Dorsolateral prefrontal cortex (tissue), 122 donors: ENCODE measurements at places on chromosomes 11 and 22.

DNA sequence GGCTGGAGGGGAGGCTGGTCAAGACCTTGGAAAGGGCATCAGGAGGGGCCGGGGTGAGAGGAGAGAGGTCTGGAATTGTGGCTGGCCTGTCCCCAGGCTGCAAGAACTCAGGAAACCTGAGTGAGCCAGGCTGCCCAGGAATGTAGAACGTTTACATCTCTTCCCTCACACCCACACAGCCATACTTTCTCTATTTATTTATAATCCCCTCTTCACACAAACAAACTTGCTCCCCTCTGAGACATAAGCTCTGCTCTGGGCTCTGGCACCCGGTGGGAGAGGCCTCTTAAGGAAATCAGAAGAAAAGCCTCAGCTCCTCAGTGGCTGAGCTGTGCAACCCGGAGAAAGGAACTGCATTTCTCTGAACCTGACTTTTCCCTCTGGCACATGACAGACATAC lies 5.5 kb downstream of the CHRDL2 start:
- DNase-seq, result no peak

GRCh38 chr11:2741377-2742131 lies 41.8 kb upstream of the KCNQ1OT1 start:
- no peak for DNase-seq

DNA sequence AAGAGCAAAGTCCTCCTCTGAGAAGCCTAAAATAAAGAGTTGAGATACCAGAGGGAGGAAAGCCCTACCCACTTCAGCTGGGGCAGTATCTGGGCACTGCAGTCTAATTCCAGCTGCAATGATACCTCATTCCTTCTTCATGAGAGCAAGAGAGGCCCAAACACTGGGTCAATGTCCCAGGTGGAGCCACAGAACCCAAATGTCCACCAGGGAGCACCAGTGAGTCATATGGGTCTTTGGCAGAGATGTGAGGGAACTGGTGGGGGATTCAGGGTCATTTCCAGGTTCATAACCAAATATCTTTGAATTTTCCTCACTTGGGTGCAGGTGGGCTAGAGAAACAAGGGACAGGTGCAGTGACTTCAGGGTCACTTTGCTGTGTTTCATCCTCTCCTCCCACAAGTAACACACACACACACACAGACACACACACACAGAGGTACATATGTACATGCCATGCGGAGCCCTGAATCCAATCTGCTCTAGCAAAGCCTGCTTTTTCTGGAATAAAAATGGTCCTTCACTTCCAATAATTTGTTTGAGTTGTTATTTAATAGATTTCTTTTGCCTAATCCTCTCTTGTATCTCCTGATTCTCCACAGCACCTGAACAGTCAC lies 585.4 kb downstream of the SOX6 start:
- peak; percentile 35 for DNase-seq

- no peak for DNase-seq
Observed at GRCh38 chr11:116189408-116190170, 583.2 kb downstream of the BUD13 start.

DNA sequence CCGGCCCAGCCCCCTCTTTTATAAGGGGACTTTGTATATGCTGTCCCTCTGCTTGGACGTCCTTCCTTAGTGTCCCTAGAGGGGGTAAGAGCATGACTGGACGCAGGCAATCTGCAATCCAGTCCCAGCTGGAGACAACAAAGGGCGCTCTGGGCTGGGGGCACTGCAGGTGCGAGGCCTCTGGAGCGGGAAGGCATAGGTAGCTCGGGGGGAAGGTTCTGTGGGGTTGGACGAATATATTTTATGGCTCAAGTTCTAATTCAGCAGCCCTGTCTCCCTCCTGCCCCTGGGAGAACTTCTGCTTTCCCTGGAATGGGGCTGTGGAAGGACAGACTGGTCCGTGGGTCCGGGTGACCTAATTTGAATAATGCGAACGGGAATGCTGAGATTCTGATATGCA lies 40.0 kb downstream of the KCNJ4 start:
- DNase-seq, result no peak

- DNase-seq, result no peak
Observed at GRCh38 chr11:119236490-119236889, 30.4 kb downstream of the CBL start.

DNA sequence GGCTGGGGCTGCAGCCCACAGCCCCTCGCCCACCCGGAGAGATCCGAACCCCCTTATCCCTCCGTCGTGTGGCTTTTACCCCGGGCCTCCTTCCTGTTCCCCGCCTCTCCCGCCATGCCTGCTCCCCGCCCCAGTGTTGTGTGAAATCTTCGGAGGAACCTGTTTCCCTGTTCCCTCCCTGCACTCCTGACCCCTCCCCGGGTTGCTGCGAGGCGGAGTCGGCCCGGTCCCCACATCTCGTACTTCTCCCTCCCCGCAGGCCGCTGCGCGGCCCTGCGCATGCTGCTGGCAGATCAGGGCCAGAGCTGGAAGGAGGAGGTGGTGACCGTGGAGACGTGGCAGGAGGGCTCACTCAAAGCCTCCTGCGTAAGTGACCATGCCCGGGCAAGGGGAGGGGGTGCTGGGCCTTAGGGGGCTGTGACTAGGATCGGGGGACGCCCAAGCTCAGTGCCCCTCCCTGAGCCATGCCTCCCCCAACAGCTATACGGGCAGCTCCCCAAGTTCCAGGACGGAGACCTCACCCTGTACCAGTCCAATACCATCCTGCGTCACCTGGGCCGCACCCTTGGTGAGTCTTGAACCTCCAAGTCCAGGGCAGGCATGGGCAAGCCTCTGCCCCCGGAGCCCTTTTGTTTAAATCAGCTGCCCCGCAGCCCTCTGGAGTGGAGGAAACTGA lies 731 bp downstream of the GSTP1 start:
- peak; percentile 65 for DNase-seq

DNA sequence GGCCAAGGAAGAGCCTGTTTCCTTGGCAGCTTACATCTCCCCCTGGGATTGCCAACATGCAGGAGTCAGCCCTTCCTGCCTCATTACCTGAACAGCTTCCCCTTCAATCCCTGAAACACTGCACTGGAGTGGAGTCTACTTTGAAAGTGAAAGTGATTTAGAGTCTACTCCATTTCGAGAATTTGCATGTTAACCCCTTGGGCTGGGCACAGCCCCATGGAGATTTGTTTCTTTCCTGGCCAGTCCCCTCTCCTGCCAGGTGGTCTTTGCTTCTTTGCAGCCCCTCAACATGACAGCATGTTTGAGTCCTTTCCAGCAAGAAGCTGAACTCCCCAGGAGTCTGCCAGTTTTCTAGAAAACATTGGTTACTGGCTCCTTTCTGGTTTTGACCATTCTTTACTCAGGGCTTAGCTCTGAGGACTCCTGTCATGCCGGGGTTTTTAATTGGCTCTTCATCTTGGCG lies 59.9 kb downstream of the TRAF6 start:
- DNase-seq, result no peak

DNA sequence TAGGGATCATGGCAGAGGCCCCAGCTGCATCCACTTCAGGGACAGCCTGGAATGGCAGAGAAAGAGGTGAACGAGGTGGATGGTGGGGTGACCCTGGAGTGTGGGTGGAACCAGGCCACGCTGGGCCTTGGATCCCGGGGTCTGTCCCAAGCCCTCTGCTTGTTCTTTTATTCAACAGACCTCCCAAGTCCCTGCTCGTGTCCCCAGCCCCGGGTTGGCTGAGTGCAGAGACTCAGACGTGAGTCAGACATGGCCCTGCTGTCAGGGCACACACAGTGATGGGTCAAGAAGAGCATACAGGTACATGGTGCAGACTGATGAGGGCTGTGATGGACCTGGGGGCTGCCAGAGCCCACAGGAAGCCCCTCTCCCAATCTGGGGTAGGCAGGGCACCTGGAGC lies 6.6 kb downstream of the ARHGAP8 start:
- no peak for DNase-seq

DNA sequence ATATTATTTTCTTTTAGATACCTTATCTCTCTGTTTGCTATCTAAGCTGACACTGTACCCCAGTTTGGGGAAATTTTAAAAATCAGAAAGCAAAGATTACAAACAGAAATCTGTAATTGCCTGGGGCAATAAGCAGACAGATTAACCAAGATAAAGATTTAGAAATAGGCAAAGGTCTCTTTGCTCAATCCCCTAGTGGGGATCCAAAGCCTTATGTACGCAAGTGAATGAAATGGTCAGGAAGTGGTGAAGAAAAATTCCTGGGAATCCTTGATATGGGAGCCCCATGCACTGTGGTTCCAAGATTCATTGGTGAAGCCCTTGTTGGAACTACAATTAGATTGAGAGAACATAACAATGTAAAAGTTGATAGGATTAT lies 139.5 kb upstream of the GUCY1A2 start:
- no peak for DNase-seq

- peak; percentile 88 for DNase-seq
Observed at GRCh38 chr11:119363851-119364590, 17.5 kb downstream of the USP2 start.

GRCh38 chr11:78552881-78553280 lies 21.8 kb downstream of the NARS2 start:
- DNase-seq, result no peak

- no peak for DNase-seq
Observed at GRCh38 chr11:2534134-2534956, 89.5 kb downstream of the KCNQ1 start.

GRCh38 chr11:43576320-43576802 lies 104.2 kb upstream of the HSD17B12 start:
- no peak for DNase-seq

- DNase-seq, result no peak
Observed at GRCh38 chr22:25146307-25146706, 53.4 kb upstream of the CRYBB3 start.

DNA sequence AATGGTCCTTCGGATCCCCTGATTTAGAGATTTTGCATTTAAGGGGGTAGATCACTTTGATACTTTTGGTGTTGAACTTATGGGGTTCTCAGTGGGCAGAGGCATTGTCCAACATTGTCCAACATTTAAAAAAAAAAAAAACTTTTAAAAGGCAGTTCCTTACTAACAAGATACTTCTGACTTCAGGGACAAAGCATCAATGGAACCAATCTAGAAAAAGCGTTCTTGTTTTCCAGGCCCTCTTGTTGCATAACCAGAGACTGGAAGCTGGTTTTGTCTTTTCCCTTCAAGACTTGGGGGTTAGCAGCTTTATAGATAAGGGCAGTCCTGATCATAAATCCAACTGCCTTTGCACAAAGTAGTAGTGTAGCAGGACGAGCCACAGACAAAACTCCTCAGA lies 40.4 kb downstream of the ACER3 start:
- DNase-seq, result no peak

- DNase-seq, result no peak
Observed at GRCh38 chr11:94000659-94001058, 20.5 kb upstream of the HEPHL1 start.

- DNase-seq, result no peak
Observed at GRCh38 chr11:132137289-132137980, 767.0 kb downstream of the NTM start.

DNA sequence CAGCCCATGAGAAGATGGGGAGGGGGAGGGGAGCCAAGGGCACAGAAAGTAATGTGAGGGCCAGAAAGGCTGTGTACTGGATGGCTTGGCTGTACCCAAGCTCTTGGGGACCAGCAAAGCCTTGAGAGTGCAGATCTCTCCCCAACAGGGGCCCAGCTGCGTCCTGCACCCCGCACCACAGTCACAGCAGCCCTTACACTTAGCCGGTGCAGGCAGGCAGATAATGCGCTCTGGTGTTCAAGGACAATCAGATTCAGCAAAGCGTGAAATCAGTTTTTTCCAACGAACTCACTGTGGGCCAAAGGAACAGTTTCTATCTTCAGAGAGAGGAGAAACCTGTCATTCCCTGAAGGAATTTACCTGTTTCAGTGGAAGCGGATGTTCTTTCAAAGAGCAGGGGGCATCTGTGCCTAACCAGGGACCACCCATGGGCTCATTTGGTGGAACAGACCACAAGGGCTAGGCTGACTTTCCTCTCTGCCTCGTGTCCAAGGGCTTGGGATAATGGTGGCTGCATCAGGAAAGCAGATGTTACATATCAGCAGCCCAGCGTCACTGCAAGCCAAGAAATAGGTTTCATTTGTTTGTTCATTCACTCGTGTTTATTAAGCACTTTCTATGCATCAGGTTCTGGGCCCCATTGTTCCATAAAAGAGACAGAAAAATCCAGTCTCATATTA lies 81.2 kb upstream of the SPON1 start:
- no peak for DNase-seq

- DNase-seq, result no peak
Observed at GRCh38 chr11:12239396-12239795, 129.0 kb downstream of the MICAL2 start.

- DNase-seq, result no peak
Observed at GRCh38 chr22:46484861-46485595, 52.4 kb downstream of the CELSR1 start.

- no peak for DNase-seq
Observed at GRCh38 chr11:3982431-3982830, 112.2 kb upstream of the RRM1 start.

DNA sequence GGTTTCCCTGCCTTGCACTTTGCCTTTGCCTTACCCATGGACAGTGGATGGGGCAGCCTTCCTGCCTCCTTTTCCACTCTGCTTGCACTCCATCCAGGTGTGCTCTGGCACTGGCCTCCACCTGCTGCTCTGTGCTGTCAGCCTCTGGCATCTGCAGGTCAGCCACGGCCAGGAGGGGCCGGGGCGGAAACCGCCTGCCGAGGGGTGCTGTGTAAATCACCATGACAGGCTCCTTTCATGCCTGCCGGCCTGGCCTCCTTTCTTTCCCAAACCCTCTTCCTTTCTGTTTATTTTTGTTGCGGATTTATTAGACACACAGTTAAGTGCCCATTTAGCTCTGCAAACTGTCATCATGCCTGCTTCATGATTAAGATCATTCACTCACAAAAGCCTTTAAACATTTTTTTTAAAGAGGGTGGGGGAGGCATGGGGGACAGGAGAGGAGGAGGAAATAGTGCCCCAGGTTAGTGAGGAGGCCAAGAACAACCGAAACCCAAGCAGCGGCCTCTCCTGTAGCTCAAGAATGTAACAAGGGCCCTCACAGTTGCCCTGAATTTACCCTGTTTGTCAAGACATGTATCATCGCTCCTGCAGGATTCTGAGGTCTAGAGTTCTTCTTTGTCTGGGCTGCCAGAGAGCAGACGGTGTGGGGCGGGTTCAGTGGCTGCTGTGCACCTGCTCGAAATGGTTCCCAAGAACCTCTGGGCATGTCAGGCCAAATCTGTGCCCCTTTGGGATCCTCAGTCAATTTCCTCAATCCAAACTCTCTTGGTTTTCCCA lies 83.3 kb downstream of the BARX2 start:
- no peak for DNase-seq

GRCh38 chr11:47499614-47500013 lies 50.7 kb upstream of the RAPSN start:
- no peak for DNase-seq

- DNase-seq, result no peak
Observed at GRCh38 chr22:41458161-41458728, 10.2 kb downstream of the PHF5A start.

DNA sequence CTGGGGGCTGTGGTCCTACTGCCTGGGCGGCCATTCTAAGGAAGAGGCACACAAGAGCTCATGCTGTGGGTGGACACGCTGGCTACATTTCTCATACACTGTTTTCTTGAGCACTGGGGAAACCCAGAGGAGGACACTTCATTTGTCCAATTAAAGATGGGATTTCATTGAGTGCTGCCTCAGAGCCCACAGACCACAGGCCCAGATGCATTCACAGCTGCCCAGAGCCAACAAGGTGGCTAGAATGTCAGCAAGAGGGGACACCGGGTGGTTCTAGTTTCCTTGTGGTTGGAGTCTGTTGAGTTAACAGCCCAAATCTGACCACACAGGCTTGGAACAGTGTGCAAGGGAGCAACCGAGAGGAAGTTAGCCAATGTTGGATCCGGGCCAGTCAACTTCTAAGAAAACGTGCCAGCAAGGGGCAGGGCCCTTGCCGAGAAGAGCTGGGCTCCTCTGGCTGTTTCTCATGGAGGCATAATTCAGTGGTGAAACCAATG lies 35.0 kb upstream of the SORL1 start:
- no peak for DNase-seq

GRCh38 chr22:26806445-26807175 lies 149.2 kb downstream of the MIAT start:
- DNase-seq, result no peak
